ENCODE measurements at places on chromosomes 11 and 22.

DNA sequence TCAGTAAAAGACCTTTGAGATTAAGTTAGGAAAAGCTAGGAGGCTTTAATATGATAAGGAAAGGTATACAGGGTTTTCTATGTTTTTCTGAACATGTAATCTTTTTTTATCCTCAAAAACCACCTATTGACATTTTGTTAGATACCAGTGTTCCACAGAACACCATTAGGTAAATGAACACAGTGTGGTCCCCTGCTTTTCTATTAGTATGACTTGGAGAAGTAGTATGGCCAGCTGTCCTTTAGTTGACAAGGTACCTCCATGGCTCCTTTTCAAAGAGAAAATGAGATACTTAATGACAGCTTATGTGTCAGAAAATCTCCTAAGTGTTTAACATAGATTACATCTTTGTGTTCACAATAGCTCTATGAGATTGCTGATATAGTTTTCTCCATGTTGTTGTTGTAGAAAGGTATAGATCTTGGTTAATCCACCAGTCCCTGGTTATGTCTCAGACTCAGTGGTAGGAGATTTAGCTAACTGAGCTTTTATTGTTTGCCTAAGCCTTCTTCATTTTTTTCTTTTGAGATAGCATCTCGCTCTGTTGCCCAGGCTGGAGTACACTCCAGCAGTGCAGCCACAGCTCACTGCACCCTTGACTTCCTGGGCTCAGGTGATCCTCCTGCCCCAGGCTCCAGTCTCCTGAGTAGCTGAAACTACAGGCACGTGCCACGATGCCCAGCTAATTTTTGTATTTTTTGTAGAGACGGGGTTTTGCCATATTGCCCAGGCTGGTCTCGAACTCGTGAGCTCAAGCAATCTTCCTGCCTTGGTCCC, 46.0 kb downstream of the STIM1 start:
- DNase-seq = no peak

- no peak for DNase-seq
Observed at GRCh38 chr11:124923296-124923695, 4.2 kb downstream of the HEPN1 start.

DNA sequence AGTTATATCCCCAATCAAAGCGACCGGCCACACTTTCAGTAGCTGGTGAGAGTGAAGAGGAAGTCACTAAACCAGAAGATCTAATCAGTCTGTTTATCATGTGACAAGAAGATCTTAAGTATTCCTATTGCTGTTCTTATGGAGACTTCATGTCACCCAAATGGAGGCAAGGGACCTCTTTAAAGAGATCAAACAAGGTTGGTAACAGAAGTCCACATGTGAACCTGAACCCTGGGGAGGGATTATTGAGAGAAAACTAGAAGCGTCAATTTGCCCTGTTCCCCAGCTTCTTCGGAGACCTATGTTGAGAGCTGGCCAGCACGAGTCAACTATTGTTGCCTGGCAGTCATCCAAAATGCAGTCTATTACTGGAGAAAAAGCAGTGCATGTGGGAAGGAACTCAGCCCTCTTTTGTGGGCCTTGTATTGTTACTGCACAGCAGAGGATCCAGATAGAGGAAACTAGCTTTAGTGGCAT, 76.9 kb upstream of the CTSC start:
- no peak for DNase-seq

DNA sequence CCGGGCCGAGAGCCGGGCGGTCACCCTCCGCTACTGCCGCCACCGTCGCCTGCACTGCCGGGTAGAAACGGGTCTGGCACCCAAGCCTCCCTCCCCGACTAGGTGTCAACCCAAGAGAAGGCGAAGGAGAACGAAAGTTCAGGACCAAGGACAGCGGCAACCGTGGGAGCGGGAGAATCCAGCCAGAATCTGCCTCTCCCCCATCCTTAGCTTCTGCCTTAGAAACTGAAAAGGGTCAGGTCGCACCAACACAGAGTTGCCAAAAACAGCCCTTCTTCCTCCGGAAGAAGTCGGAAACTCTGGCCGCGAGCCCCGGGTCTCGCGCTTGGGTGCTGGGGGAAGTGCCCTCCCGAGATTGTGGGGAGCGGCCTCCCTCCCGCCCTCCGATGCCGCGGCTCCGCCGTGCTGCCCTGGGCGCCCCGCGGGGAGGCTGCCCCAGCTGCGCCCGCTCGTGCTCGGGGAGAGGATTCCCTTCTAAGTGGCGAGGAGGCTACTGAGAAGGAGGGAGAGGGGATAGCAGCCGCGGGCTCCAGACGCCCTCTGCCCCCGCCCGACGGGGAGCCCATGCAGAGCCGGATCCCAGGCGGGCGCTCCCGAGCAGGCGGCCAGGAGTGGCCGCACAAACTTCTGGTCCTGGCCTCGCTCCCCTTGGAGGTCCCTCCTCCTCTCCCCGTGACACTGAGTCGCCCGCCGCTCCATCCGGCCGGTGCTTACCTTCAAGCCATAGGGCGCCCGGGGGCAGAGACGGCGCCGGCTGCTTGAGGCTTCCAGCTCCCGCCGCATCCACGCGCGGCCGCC, 637 bp downstream of the DRD2 start:
- peak; percentile 62 for DNase-seq

DNA sequence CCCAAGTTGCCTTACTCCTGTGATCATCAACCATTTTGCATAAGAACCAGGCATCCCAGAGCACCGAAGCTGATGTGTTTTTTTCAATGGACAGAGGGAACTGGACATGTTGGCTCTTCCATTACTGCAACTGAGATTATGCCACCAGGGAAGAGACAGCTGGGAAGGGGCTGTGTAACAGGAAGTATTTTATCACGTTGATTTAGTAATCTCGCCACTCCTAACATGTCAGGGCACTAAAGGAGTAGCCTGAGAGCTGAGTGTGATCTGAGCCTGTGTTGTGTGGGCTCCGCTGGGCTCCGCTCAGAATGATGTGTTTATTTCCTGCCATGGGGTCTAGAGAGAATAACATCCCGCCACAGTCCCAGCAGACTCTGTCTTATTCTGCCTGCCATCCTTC, 165.4 kb downstream of the GRIK4 start:
- no peak for DNase-seq

- DNase-seq = no peak
Observed at GRCh38 chr11:86047275-86047991, 21.5 kb downstream of the PICALM start.

DNA sequence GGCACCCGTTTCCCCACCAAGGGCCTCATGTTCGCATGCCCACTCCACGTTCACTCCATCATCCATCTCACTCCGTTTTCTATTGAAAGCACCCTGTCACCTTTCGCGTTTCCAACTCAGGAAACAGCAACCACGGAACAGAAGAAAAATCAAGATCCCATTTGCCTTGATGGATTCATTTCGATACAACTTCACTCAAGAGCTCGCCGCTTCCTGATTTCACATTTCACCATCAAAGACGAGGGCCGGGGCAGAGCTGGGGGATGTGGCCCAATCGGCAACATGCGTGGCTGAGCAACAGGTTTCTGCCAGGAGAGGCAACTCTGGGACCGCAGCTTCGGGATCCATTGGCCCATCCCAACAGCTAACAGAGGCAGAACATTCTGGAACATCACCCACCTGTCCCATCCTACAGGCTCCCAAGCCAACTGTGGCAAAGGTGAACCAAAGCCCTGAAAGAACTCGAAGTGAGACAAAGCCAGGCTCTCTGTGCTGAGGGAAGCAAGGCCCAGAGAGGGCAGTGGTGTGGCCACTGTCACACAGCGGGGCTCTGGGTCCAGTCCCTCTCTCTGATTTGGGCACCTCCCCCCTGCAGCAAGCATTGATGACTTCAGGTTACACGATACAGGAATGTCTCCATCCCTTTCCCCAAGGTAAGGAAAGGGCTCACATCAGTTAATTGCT, 36.2 kb upstream of the CD5 start:
- DNase-seq = no peak

- no peak for DNase-seq
Observed at GRCh38 chr22:49522582-49523373, 304.9 kb downstream of the BRD1 start.

GRCh38 chr11:9972989-9973388, 309.1 kb downstream of the SWAP70 start:
- DNase-seq = peak; percentile 40

- DNase-seq = no peak
Observed at GRCh38 chr22:25627271-25627852, 62.9 kb downstream of the GRK3 start.

DNA sequence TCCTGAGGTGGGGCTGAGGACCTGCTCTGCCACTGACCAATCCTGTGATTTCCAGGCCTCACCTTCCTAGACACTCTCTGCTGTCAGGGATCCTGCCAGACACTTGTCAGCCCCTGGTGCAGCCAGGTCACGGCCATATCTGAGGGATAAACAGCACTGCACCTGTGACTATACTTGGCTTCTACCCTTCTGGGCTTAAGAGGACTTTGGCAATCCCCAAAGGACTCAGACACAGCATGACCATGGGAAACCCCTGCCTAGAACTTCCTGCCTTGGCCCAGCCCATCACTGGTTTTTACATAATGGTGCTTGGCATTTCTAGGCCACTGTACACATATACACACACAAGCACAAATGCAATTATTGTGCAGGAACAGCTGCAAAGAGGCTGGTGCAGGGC, 11.6 kb upstream of the OLFML1 start:
- DNase-seq = no peak

GRCh38 chr22:41946629-41947423, at the start of gene CENPM:
Gene CENPM (minus strand): TSS chr22:41947152. CDS start chr22:41947076, 76 bp downstream.
- DNase-seq = peak; percentile 89

- DNase-seq = no peak
Observed at GRCh38 chr11:3167143-3168119, 2.3 kb upstream of the OSBPL5 start.

DNA sequence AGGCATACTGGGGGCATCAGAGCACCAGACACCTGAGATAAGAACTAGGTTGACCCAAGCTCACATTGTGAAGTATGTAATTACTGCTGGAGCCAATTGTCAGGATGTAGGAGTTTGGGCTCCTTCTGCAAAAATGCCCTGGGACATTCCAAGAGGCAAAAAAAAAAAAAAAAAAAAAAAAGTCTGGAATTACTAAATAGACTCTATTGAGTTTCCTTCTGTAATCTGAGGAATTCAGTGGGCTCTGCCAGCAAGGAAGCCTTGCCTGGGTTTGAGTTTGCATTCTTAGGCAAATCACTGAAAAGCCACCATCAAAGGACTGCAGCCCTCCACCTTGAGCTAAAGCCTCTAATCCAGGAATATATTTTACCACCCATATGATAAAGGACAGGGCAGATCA, 8.0 kb upstream of the CAVIN3 start:
- DNase-seq = no peak

- no peak for DNase-seq
Observed at GRCh38 chr11:65489706-65490320, 9.0 kb upstream of the MALAT1 start.

DNA sequence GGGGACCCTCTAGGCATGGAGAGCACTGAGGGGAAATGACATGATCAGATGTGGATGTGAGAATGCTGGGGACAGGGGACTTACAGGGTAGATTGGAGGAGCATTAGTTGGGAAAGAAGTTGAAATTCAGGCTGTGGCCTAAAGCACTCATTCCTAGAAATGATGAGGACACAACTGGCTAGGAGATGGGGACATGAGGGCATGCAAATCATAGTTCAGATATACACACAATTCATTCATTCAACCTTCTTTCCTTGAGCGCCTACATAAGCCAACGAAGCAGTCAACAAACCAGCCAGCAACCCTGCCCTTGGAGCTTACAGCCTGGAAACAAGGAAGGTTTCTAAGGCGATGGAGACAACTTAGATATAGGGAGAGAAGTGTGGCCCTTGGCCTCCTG, 14.2 kb downstream of the CSF2RB start:
- no peak for DNase-seq

GRCh38 chr11:127044535-127044934, 44.0 kb upstream of the KIRREL3 start:
- peak; percentile 31 for DNase-seq

DNA sequence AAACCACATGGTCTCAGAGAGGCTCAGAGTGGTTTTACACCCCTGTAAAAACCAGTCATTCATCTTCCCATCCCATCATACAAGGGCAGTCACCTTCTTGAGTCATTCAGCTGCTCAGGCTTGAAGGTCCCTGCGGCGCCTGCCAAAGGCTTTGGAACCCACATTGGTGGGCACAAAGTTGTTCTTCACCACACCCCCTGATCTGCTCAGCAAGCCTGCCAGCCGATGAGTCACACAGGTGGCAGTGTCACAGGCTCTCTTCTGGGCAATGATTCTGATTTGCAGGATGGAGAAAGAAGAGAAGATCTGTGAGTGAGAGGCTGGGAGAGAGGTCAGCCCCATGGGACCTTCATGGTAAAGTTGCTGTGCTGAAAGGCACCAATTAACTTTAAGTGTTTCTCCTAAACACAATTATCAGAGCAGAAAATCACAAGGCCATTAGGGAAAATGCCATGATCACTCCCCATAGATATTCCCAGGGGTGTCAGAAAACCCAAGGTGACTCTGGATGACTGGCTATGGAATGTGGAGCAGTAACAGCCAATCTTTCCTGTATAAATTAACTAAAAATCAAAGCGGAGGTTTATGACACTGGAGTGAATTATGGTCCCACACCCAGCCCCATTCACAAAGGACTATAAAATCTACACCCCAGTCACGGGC, 4.4 kb downstream of the CALCA start:
- no peak for DNase-seq

- DNase-seq = no peak
Observed at GRCh38 chr11:83871054-83871453, 584.9 kb upstream of the CCDC90B start.

DNA sequence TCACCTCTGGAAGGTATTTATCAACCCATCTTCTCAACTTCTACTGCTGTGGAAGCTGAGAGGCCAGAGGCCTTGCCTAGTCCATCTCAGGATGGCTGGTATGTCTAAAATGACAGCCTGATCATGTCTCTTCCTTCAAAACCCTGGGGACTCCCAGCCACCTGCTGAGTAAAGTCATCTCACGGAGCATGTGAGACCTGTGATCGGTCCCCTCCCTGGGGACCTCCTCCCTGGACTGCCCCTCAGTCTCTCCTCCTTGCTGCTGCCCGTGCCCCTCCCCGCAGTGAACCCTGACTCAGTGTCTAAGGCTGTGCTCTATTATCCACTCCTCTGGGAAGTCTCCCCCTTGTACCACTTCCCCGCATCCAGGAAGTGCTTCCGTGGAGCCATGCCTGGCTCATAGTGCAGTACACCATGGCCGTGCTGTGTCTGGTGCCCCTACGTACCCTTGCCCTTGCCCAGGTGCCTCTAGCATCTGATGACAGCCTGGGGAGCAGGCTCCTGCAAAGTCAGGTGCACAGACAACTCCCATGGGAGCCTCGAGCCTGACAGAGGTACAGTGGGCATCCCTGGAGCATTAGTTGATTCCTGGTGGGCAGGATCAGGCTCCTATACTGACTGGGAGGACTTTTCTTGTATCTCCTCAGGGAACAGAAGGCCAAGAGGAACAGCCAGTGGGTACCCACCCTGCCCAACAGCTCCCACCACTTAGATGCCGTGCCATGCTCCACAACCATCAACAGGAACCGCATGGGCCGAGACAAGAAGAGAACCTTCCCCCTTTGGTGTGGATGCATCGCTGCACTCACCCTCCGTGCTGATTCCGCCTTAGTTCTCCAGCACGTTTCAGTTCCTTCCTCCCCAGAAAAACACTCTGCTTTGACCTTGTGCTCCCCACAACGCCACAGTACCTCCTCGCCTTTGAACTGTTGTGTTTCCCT, 13.8 kb downstream of the SMARCB1 start:
- no peak for DNase-seq
